ENCODE measurements at places on chromosomes 12 and 14. TPM values are rescaled to one million over a fixed set of nuclear protein-coding genes. Genes with fewer than 3 reads are reported as not detected.

MGAT4C gene
- polyA plus RNA-seq, result not detected

USP44 gene
- polyA plus RNA-seq, result 5.5 TPM

ZCRB1 gene
- 93.5 TPM for polyA plus RNA-seq

ACSS3 gene
- polyA plus RNA-seq, result not detected
